ENCODE measurements at places on chromosomes 2 and 18.

- DNase-seq: no peak
Measured at GRCh38 chr2:185813707-185814106, 75.1 kb downstream of the FSIP2 start.

DNA sequence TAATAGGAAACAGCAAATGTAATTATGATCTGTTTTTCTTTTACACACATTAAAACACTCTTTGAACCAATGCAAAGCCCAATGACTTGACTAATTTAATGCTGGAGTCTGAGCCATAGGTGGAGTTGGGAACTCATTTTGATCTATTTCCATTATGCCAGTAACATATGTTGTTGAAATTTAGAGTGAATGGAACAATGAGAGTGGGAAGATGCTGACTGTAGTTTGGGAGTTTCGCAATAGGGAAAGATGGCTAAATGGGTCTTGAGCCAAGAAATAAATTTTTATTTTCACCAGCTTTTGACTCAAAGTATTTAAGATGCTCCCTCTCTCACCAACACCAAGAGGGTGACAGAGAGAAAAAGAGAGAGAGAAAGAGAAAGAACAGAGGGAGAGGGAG, 246.7 kb downstream of the DLGAP1 start:
- DNase-seq: no peak

DNA sequence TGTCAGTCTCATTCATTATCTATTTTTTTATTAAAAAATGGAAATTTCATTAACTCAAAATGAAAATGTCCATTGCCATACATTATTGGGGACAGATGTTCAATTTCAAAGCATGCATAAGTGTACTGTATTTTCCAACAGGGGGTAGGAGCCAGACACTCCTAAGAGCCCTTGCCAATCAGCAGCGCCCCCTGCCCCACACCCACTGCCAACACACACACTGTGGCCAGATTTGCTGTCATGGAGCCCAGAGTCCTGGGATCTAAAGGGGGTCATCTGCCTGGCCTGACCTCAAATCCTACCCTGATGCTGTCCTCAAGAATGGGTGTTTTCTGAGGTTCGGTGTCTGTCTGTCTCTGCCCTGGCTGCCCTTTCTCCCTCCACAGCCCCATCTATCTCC, 162.2 kb upstream of the TWIST2 start:
- DNase-seq: no peak

GRCh38 chr18:51692612-51693011, 495.1 kb upstream of the MEX3C start:
- DNase-seq: no peak

DNA sequence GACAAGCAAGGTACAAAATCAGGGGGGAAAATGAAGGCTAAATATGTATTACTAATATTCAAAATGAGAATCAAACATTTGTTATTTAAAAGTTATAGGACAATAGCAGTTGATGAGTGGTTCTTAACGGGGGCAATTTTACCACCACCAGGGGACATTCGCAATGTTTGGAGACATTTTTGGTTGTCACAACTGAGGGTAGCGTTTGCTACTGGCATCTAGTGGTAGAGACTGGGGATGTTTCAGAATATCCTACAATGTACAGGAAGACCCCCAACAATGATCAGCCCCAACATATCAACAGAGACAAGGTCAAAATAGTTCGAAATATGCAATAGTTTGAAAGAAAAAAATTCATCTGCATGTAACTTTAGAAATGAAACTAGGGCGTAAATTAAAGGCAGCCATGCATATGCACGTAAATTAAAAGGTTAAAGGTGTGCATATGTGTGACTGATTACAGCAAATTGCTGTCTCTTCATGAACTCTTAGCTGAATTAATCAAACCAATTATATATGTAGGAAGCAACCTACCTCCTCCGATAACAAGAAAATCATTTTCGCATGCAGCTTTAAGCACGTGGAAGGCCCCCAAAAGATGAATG, 61.2 kb upstream of the CUL3 start:
- DNase-seq: peak; percentile 18

DNA sequence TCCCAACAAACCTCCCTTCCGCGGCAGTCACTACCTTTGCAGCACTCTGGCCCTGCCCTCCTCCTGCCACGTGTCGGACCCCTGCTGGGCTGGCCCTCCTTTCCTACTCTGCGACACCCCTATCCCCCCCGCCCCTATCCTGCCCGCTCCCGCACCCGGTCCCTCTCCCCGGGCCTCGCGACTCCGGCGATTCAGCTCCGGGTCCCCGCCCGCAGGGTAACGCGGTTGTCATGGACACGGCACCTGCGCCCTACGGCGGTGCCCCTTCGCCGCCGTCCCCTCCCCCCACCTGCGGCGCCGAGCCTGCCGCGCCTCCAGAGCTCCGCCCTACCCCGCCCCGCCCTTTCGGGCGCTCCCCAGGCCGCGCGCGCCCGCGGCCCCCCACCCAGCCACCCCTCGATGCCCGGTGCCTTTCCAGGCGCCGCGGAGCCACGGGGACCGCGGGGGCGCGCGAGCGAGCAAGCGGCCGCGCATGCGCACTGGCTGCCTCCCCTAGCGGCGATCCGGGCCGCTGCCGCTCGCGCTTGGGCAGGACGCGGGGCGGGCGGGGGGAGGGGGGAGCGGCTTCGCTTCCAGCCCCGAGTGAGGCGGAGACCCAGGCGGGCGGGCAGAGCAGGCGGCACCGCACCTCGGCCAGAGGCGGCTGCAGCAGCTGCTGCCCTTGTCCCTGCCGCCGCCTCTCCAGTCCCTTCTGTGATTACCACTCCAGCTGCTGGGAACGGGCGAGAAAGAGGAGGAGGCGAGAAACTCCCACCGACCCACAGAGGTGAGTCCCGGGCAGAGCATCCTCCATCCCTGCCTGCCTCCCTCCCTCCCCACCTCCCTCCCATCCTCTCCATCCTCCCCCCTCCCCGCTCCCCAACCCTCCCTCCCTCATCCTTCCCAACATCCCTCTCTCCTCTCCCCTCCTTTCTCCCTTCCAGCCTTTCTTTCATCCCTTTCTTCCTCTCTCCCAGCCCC, at the start of gene CTNNA2:
CTNNA2 (plus strand) TSS at position 610 of the 960 bp plus-strand sequence.
- DNase-seq: peak; percentile 58

GRCh38 chr2:99656994-99657393, 167.2 kb upstream of the REV1 start:
- no peak for DNase-seq

DNA sequence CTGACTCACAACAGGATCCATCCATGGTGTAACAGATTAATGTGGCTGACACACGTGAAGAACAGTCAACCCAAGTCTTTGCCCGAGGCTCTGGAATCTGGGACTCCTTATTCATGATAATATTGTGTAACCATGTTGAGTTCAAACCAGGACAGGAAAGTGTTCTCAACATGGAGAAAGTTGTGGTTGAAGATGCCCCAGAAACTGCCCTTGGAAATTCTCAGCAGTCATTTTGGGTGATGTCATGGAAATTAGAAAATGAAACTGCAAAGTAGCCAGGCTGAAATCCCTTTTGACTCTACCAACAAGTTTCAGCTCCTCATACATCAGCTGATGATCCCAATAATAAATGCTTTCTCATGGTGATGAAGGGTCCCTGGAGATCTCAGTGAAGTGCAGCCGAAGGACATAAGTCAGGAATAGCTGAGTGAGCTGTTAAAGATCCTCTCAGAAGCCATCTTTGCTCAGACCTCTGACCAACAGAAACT, 307.7 kb downstream of the TNS1 start:
- peak; percentile 93 for DNase-seq

DNA sequence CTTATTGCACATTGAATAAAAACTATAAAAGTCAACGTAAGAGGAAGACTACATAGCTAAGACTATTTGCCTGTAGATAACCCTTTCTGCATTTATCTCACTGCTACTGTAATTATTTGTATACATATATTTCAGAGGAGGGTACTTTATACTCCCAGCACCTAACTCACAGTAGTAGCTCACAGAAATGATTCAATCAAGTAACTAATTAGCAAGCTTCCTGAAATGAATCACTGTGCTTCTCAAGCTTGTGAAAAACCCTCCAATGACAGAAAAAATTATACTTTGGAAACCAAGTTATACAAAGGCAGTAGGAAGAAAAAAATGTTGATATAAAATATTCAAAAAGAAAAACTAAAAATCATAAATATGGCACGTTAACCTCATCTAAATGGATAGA, 124.9 kb downstream of the NBAS start:
- DNase-seq: no peak

DNA sequence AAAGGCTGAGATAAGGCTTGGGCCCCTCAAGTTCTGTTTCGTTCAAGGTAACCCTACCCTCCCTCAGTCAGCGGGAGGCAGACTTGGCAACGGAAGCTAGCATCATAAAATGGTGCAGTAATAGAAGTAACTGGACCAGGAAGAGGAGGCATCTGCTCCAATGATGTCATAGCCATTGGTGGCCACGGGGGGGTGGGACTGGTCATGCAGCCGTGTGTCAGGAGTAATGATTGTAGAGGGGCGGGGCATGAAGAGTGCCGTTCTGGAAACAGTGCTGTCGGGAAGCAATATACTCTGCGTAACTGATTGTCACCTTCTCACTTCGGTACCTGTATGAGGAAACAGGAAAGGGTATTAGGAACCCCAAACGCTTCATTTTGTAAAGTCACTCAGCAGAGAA, 6.9 kb upstream of the POLR2D start:
- DNase-seq: peak; percentile 6

GRCh38 chr2:205060269-205060668, 515.0 kb downstream of the PARD3B start:
- no peak for DNase-seq

DNA sequence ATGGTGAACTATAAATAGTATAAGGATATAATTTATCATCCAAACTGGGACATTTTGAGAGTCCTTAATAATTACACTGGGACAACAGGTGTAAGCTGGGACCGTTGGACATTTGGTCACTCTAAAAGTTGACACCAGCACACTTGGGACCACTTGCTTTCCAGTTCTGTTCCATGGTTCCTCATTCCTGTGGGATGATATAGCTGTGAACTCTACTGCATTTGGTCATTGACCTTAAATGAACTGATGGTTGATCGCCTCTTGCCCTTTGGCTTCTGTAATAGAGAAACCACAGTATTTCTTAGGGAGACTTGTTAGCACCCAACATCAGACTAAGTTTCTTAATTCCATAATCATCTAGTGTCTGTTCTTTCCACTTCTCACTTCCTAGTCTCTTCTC, 46.7 kb downstream of the EML6 start:
- DNase-seq: peak; percentile 3

DNA sequence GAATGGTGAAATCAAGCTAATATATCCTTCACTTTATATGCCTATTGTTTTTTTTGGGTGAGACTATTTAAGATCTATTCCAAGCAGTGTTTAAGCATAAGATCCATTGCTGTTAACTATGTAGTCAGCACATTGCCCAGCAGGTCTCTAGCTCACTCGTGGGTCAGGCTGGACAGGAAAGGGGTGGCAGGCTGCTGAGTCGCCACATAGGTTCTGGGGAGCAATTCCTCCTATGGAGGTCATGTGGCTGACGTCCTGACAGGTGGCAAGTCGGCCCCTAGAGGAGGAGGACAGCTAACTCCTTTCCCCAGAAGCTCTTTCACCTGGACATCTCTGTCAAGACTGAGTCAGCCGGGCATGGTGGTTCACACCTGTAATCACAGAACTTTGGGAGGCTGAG, 13.9 kb upstream of the RAB31 start:
- DNase-seq: no peak

- no peak for DNase-seq
Measured at GRCh38 chr2:168322325-168323007, 75.1 kb upstream of the STK39 start.

- DNase-seq: no peak
Measured at GRCh38 chr2:130813722-130814121, 23.0 kb upstream of the ARHGEF4 start.

DNA sequence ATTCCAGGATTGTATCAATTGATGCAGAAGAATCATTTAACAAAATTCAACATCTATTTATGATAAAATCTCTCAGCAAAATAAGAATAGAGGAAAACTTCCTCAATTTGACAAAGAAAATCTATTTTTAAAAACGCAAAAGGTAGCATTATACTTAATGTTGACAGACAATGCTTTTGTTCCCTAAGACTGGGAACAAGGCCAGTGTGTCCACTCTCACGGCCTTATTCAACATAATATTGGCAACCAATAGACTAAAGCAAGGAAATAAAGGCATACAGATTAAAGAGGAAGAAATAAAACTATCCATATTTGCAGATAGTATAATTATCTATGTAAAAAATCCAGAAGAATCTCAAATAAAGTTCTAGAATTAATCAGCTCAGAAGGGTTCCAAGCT, 472.4 kb upstream of the ID2 start:
- DNase-seq: no peak

- peak; percentile 95 for DNase-seq
Measured at GRCh38 chr2:96245609-96246390, 20.0 kb downstream of the TMEM127 start.

DNA sequence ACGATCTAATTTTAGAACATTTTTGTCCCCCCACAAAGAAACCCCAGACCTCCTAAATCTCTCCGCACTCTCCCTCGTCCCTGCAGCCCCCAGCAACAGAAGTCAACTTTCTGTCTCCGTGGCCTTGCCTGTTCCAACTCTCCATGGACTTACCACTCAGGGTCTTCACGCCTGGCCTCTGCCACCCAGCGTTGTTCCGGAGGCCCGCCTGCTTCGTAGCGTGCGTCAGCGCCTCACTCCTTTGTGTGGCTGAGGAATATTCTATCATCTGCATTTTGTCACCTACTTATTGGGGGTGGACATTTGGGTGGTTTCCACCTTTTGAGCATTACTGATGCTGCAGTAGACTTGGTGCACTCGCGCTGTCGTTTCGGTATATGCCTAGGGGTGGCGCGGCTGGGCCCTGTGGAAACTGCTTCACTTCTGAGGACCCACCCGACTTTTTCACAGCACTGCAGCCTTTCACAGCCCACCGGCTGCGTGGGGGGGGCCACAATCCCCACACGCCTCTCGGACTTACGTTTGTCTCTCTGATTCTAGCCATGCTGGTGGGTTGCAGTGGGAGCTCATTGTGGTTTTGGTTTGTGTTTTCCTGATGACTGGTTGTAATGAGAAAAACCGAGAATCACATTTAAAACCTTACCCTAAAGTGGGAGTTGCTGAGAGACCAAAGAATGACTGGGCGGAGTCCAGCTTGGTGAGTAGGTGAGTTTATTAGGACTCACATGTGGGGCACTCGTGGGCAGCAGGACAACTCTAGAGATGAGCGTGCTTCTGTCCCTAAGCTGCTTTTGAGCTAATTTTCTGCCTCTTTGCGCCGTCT, 1.4 kb upstream of the HSBP1L1 start:
- DNase-seq: no peak

DNA sequence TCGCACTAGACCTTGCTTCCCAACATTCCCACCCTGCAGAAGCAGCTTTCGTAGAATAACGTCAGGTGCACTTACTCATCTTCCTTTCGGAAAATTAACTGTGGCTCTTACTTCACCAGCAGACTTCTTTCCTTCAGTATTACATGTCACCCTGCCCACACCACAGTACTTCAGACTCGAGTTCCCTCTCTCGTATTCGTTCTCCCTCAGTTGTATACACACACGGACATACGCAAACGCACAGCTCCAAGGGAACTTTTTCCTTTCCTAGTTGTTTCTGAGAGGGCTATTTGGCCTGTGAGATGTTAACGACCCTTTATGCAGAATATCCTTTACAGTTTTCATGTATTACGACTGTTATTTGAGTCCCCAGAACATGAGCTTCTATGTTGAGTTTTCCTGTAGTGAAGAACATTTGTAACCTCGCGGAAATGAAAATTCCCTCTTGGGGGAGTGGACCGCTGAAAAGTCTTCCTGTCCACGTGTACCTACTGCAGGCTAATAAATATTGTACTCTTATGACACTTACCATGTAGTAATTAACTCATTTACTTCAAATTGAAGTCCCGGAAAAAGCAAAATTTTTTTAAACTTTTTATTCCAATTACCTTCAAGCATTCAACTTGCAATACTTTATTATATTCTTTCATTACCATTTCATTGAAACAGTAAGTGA, 908 bp downstream of the ERLEC1 start:
- DNase-seq: peak; percentile 63

- no peak for DNase-seq
Measured at GRCh38 chr18:13973061-13973575, 57.8 kb upstream of the MC2R start.

Data from suppressor macrophage treated with lipopolysaccharide for 4 hours (primary cell).